ENCODE measurements at places on chromosomes 12 and 14. TPM values are rescaled to one million over a fixed set of nuclear protein-coding genes. Genes with fewer than 3 reads are reported as not detected.

GRCh38 chr14:64919215-64919614 is 5.0 kb downstream of the CHURC1 start:
- no peak overlapping the region for H3K27ac ChIP-seq
- no peak overlapping the region for H3K4me3 ChIP-seq
- no peaks in the 10 kb centered on the region for H3K36me3 ChIP-seq
- DNase-seq: no peak
- no peaks in the 10 kb centered on the region for H3K27me3 ChIP-seq

DNA sequence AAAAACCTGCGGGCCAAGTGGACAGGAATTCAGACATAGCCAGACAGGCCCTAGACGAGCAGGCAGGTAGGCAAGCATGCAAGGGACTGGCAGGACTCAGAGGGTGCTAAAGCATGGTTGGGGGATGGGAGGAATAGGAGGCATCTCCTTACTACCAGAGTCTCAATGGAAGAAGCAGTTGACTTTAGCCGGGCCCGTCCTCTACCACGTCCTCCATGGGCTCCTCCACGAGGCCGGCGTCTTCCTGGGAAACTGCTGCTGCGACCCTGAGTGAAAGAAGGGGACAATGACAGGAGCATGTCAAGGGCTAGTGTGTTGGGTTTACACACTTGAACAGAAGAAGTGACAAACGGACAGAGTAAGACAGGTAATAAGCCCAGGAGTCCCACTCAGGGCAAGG is 11.6 kb downstream of the KMT2D start:
- no peak for DNase-seq
- no peaks in the 10 kb centered on the region for H3K4me1 ChIP-seq
- no peaks in the 10 kb centered on the region for H3K27me3 ChIP-seq
- no peak overlapping the region for H3K4me3 ChIP-seq
- H3K27ac ChIP-seq: no peak overlapping the region

DNA sequence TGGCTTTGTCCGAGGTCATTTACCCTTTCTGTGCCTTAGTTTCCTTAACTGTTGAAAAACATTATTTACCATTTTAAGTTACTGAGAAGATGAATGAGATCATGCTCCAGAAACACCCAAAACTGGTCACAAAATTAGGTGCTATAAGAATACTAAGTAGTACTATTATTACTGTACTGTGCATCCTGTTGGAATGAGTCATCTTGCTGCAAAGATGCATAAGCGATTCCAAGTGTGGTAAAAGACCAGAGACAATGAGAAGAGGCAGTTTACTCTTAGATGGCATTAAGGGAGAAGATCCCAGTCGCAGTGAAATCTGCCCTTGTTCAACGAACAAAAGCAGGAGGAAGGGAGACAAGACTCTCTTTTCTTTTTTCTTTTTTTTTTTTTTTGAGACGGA is 4.2 kb upstream of the PLEKHA5 start:
- DNase-seq: no peak
- H3K4me1 ChIP-seq: no peaks in the 10 kb centered on the region
- H3K27me3 ChIP-seq: no peaks in the 10 kb centered on the region
- H3K36me3 ChIP-seq: no peaks in the 10 kb centered on the region

GRCh38 chr14:74514471-74514941 is 20.9 kb downstream of the ISCA2 start:
- no peaks in the 10 kb centered on the region for H3K27me3 ChIP-seq
- no peak overlapping the region for H3K27ac ChIP-seq
- no peak for DNase-seq

- DNase-seq: no peak
- no peak overlapping the region for H3K27ac ChIP-seq
- no peaks in the 10 kb centered on the region for H3K4me1 ChIP-seq
Measured at GRCh38 chr12:32964981-32965585, 68.5 kb upstream of the PKP2 start.

GRCh38 chr12:66048218-66048834 is 82.2 kb downstream of the LLPH start:
- no peaks in the 10 kb centered on the region for H3K27me3 ChIP-seq
- H3K27ac ChIP-seq: no peak overlapping the region
- H3K4me1 ChIP-seq: no peaks in the 10 kb centered on the region
- no peaks in the 10 kb centered on the region for H3K36me3 ChIP-seq
- no peak for DNase-seq

DNA sequence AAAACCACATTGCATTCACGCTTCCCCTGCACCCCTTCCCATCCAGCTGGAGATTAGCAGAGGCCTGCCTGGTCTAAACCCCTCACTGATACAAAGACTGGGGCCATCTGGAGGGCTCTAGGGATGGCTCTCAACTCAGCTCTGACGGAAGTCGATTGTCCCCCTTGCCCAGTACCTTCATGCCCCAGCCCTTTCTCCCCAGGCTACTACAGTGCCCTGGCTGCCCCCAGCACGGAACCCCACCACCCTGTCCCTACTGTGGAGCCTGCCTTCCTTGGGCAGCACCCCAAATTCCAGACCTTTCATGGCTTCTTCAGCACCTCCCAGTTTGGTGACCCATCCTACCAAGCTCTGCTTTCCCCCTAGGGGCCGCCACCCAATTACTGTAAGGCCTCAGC is 25.6 kb downstream of the ZFP36L1 start:
- no peaks in the 10 kb centered on the region for H3K36me3 ChIP-seq
- no peak overlapping the region for H3K4me3 ChIP-seq

DNA sequence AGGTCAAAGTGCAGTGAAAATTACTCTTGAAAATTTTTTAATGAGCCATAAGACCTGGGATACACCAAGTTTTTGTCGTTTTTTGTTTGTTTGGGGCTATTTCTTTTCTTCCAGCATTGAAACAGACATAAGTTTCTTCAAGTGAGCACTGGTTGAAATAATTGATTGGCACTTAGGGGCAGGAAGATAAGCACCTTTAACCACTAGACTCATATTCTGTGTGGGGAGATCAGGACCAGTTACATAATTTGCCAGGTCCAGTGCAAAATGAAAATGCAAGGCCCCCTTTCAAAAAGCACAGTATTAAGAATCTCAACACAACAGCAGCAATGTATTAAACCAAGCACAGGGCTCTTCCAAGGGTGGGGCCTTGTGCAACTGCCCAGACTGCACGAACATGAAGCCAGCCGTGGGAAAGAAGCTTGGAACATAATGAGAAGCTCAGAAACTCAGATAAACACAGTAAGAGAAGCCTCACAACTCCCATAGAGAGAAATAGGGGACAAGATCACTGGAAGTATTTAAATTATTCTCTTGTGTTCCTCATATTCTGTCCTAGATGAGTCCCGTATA is 3.2 kb upstream of the TCP11L2 start:
- H3K4me3 ChIP-seq: no peak overlapping the region
- H3K4me1 ChIP-seq: peaks cover 10% of the 10 kb centered on the region
- H3K27me3 ChIP-seq: no peaks in the 10 kb centered on the region
- no peaks in the 10 kb centered on the region for H3K36me3 ChIP-seq
- no peak for DNase-seq

DNA sequence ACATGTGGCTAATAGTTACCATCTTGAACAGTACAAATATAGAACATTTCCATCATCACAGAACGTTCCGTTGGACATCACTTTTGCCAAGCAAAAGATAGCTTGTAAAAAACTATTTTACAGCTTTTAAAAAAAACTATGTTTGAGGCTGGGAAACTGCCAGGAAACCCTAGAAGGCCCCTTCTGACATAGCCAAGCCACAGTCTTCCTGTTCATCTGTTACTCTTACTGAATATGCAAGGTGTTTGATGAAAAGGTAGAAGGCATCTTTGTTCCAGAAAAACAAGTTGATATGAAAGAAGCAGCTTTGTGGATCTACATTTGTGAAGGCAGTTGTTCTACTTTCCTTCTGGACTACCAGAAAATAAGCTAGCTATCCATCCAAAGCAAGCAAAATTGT is 23.6 kb upstream of the WNK1 start:
- peaks cover 3% of the 10 kb centered on the region for H3K4me1 ChIP-seq
- H3K36me3 ChIP-seq: no peaks in the 10 kb centered on the region
- H3K27me3 ChIP-seq: no peaks in the 10 kb centered on the region
- no peak for DNase-seq
- no peak overlapping the region for H3K27ac ChIP-seq

DNA sequence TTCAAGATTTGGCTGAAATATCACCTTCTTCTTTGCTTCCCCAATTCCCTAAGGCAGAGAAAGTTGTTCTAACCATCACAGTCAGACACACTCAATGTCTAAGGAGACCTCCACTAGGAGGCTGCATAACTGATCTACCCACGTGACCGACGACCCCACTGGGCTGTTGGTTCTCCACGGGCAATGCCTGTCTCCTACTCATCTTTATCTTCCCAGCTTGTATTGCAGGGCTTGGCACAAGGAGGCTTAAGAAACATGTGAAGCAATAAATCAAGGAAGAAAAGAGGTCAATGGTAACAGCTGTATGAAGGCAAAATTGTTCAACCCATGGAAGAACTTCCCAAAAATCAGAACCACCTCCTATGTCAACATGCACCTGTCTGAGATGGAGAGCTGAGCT is 27.1 kb downstream of the NT5DC3 start:
- H3K4me3 ChIP-seq: no peak overlapping the region
- DNase-seq: no peak
- H3K27me3 ChIP-seq: no peaks in the 10 kb centered on the region
- no peaks in the 10 kb centered on the region for H3K4me1 ChIP-seq
- no peak overlapping the region for H3K27ac ChIP-seq
- no peaks in the 10 kb centered on the region for H3K36me3 ChIP-seq

DNA sequence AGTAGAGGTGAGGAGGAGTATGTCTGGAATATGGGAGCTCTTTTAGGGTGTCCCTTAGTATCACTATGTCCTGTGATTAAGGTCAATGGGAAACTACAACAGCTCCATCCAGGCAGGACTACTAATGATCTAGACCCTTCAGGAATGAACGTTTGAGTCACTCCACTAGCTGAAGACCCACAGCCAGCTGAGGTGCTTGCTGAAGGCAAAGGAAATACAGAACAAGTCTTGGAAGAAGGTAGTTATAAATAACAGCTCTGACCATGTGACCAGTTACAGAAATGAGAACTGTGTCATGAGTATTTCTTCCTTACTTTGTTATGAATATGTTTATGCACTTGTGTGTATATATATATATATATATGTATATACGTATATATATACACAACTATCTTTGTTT is 40.5 kb upstream of the USP44 start:
- no peak overlapping the region for H3K4me3 ChIP-seq
- H3K36me3 ChIP-seq: no peaks in the 10 kb centered on the region

DNA sequence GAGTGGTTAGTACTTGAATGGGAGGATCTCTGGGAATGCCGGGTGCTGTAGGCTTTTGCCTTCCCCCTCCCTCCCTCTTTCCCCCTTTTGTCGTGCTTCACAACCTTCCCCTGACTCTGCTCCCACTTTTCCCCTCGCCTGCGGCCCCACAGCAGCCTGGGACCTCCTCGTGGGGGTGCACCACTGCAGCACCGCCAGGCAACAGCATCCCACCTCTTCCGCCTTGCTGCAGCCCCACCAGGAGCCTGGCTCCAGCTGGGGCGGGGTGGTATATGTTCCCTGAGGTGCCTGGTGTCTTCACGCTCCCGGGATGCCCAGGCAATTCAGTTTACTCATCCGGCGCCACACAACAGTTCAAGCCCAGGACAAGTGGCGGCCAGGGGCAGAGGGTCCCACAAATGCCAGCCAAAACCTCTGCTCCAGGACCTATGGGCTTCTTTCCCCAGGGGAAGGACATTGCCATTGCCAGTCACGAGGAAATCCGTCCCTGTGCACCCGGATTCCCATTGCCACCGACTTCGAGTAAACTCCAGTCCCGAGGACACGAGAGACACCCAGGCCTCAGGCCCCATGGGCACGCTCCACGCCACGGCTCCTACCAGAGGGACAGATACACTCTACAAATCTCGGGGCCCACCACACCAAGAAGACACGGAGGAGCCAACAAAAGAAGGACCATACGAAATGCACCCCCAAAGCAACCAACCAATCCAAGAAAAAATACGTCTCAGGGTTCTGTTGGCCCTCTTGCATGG is 181.7 kb downstream of the ALG10 start:
- H3K36me3 ChIP-seq: no peaks in the 10 kb centered on the region
- no peak for DNase-seq
- no peak overlapping the region for H3K27ac ChIP-seq
- H3K4me1 ChIP-seq: no peaks in the 10 kb centered on the region
- no peak overlapping the region for H3K4me3 ChIP-seq
- no peaks in the 10 kb centered on the region for H3K27me3 ChIP-seq

DNA sequence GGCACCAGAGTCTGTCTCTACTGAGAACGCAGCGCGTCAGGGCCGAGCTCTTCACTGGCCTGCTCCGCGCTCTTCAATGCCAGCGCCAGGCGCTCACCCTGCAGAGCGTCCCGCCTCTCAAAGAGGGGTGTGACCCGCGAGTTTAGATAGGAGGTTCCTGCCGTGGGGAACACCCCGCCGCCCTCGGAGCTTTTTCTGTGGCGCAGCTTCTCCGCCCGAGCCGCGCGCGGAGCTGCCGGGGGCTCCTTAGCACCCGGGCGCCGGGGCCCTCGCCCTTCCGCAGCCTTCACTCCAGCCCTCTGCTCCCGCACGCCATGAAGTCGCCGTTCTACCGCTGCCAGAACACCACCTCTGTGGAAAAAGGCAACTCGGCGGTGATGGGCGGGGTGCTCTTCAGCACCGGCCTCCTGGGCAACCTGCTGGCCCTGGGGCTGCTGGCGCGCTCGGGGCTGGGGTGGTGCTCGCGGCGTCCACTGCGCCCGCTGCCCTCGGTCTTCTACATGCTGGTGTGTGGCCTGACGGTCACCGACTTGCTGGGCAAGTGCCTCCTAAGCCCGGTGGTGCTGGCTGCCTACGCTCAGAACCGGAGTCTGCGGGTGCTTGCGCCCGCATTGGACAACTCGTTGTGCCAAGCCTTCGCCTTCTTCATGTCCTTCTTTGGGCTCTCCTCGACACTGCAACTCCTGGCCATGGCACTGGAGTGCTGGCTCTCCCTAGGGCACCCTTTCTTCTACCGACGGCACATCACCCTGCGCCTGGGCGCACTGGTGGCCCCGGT is at the start of gene PTGDR:
PTGDR (plus strand) TSS at position 198 of the 778 bp plus-strand sequence; CDS start at position 315, 117 bp downstream.
- peaks cover 46% of the 10 kb centered on the region for H3K27me3 ChIP-seq
- H3K4me1 ChIP-seq: peaks cover 5% of the 10 kb centered on the region
- peak within 1 kb of the TSS; percentile 67 for H3K4me3 ChIP-seq
- peak; percentile 80 for DNase-seq
- no peak within 1 kb of the TSS for H3K27ac ChIP-seq
- H3K36me3 ChIP-seq: no peaks in the 10 kb centered on the region

DNA sequence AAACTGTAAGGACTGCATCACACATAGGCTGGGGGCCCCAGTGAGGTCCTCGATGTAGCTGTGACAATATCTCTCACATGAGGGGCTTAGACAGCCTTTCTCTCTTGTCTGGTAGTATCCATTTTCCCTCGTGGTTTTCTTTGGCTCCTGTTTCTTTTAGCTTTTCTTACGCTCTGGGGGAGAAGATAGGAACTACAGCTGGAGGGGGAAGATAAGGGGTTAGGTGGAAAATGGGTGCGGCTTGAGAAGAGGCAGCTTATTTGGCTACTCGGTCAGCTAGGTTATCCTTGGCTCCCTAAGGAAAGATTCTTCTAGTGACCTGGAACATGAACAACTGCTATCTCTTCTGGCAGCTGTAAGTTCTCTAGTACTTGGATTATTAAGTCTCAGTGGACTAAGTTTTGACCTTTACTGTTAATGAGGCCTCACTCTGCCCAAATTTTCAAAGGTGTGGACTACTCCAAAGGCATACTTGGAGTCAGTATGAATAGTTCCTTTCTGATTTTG is 28.7 kb upstream of the CPNE8 start:
- no peaks in the 10 kb centered on the region for H3K27me3 ChIP-seq
- no peaks in the 10 kb centered on the region for H3K36me3 ChIP-seq
- no peak overlapping the region for H3K4me3 ChIP-seq
- no peaks in the 10 kb centered on the region for H3K4me1 ChIP-seq
- H3K27ac ChIP-seq: no peak overlapping the region
- DNase-seq: no peak

AMDHD1 gene
- total RNA-seq: not detected

Data from H1 (cell line).